ENCODE measurements at places on chromosomes 2 and 18.
A peak's percentile ranks its signal among the peaks of the same experiment; 100 is the strongest.

DNA sequence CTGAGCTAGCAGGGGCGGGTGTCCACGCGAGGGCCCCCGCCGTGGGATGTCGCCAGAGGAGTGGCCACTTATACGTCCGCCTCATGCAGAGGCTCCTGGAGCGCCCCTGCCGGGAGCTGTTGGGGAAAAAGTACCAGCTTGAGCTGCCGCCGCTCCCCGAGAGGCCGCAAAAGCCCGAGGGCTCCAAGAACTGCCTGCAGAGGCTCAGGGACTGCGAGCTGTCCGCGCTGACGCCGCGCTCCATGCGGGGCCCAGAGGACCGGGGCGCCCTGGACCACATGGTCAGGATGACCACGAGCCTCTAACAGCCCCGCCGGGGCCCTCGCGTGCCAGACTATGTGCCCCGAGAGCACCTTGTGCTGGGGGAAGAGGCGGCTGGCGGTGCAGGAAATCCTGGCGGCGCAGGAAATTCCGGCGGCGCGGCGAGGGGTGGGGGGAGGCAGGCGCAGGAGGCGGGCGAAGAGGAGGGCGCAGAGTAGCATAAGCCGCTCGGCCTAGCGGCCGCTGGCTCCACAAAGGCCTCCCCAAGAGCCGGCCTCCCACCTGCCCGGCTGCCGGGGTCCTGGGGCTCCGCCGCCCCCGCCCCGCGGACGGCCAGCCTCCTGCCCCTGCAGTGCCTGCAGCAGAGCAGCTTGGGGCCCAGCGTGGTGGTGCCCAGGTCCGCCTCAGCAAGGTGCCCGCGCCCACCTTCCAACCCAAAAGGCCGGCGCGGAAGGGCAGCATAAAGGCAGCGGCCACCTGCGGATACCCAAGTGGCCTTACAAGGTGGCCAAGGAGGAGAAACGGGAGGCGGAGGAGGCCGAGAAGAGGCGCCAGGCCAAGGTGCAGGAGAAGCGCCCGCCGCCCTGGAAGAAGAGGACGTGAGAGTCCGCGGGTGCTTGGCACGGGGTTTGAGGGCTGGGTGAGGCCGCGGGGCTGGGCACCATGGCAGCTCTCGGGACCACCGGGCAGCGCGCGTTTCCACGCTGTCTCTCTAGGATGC, 42.1 kb upstream of the TRIM43B start:
- peak; percentile 63 for DNase-seq

- no peak for DNase-seq
These were observed 127.1 kb downstream of the SOCS6 start for GRCh38 chr18:70415823-70416488.

- DNase-seq: no peak
These were observed 173.1 kb upstream of the GYPC start for GRCh38 chr2:126482582-126483464.

DNA sequence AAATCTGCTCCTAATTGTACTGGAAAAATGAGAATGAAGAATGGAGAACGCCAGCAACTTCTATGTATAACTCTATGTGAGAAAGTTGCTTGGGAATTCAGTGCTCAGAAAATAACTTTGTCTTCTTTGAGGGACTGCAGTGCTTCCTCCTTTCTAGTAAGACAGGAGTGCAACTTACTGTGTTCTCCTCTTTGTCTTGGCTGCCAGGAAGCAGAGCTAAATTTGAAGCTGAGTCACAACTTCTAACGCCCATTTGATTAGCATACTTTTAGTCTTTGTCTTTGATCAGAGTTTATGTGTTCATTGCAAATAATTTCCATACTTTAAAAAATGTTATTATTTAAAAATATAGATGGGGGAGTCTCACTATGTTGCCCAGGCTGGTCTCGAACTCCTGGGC, 6.6 kb downstream of the ARHGAP25 start:
- no peak for DNase-seq

DNA sequence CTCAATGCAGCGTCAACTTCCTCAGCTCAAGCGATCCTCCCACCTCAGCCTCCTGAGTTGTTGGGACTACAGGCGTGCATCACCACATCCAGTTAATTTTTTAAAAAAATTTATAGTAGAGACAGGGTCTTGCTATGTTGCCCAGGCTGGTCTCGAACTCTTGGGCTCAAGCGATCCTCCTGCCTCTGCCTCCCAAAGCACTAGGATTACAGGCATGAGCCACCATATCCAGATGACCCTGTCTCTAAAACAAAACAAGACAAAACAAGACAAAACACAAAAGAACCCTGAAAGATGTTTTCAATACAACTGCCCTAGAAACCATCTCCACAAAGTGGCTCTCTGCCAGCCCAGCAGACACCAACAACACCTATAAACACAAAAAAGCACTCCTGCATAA, 31.4 kb downstream of the ANKRD29 start:
- DNase-seq: no peak

- DNase-seq: no peak
These were observed 276.6 kb downstream of the ZNF521 start for GRCh38 chr18:25075331-25075730.

- no peak for DNase-seq
These were observed 82.6 kb upstream of the LYPD1 start for GRCh38 chr2:132752421-132753206.

- peak; percentile 40 for DNase-seq
These were observed 199.8 kb downstream of the CLIP4 start for GRCh38 chr2:29314816-29315571.

Measured in stimulated activated CD4-positive, alpha-beta T cell treated with anti-CD3 and anti-CD28 coated beads, Interleukin-4, amount 100 ng/mL, for 48 hours (primary cell).